CD4-positive, alpha-beta T cell treated with Interleukin-12 subunit alpha and Interleukin-12 subunit beta, for 1 hour (primary cell): ENCODE measurements at places on chromosomes 16 and 17.
A peak's percentile ranks its signal among the peaks of the same experiment; 100 is the strongest.

GRCh38 chr17:58161566-58161965 is 5.2 kb upstream of the OR4D2 start:
- no peak for DNase-seq

GRCh38 chr16:84234321-84235241 is 5.2 kb downstream of the KCNG4 start:
- DNase-seq, result no peak

DNA sequence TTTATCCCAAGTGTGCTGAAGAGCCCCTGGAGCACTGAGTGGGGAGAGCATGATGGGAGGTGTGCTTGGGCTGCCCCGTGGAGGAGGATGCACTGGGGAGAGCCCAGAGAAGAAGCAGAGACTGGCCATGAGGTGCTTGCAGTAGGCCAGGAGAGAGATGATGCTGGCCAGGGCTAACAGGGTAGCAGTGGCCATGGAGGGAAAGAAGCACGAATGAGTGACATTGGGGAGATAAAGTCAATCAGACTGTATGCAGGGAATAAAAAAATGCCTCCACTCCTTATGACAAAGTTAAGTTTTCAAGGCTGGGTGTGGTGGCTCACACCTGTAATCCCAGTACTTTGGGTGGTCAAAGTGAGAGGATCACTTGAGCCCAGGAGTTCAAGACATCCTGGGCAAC is 5.4 kb upstream of the TMEM220 start:
- no peak for DNase-seq

- peak; percentile 57 for DNase-seq
Measured at GRCh38 chr17:27630607-27631410, at the start of gene LGALS9. Gene LGALS9, plus strand, starts transcription at chr17:27631188. Its CDS starts 78 bp downstream, at chr17:27631266.

DNA sequence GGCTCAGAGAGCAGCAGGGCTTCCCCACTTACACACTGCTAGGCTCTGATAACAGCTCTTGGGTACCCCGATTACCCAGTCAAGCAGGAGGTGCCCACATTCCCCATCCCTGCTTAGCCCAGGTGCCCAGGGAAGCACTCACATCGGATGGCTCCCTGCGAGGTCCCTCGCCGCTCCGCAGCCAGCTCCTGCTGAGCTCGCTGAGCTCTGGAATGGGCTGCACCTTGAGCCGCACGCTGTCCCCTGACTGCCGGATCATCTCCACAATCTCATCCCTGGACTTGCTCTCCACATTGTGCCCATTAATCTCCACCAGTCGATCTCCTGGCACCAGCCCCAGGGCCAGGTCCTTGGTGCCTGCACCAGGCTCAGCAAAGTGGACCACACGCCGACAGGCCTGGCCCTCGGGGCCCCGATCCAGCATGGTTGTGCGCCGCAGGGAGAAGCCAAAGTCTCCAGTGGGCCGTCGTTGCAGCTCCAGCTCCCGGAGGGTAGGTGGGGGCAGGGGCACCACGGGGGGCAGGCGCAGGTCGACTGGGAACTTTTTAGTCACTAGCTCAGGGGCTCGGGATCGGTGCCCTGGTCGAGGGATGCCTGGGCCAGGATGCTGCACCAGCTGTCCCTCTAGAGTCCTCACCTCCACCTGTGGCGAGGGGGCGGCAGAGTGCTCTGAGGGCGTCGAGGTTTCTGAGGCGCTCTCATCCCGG is 14.2 kb downstream of the MYO18A start:
- DNase-seq, result no peak

- DNase-seq, result no peak
Measured at GRCh38 chr16:56801762-56802161, 63.2 kb upstream of the SLC12A3 start.

DNA sequence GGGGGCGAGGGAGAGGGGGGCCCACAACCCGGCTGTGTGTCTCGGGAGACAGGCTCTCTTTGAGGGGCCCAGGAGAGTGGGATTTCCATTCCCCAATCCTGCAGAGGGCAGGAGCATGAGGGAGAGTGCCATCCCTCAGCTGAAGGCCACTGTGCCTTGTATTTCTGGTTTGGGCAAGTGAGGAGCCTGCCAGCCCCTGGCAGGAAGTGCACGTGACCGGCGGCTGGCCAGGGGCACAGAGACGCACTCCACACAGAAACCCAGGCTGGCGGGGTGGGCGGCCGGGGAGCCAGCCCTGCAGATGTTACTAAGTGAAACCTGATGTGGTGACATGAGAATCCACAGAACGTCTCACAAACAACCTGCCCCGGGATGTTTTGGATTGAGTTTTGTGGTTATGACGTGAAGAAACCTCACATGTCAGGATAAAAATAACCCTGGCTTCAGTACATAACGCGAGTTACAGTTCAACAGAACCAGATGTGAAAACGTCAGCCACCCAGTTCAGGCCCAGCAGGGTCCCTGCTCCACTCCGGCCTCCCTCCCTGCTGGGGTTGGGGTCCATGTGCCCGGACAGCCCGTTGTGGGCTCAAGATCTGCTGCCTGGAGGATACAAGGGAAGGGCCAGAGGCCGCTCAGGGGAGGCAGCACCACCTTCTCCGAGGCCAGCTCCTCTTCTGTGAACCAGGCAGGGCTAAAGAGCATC is 51.7 kb upstream of the MTSS2 start:
- peak; percentile 71 for DNase-seq

DNA sequence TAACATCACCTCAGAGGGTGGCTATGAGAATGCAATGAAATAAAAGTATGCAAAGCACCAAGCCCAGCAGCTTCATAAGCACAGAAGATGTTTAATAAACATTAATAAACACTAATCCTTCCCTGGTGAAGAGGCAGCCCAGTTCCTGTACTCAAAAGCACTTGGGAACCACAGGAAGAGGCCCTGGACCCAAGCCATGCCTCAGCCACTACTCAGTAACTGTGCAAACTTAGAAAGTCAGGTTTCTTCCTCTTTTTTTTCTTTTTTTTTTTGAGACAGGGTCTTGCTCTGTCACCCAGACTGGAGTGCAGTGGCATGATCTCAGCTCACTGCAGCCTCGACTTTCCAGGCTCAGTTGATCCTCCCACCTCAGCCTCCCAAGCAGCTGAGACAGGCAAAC is 5.3 kb downstream of the ARHGAP17 start:
- no peak for DNase-seq

GRCh38 chr16:31050280-31051030 is 17.1 kb downstream of the STX4 start:
- no peak for DNase-seq

DNA sequence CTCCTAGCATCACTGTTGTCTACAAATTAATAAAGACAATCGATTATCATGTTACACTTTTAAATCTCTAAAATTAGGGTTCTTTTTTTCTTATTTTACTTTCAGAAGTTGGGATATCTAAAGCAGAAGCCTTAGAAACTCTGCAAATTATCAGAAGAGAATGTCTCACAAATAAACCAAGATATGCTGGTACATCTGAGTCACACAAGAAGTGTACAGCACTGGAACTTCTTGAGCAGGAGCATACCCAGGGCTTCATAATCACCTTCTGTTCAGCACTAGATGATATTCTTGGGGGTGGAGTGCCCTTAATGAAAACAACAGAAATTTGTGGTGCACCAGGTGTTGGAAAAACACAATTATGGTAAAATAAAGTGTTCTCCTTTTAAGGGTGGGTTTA is 2.4 kb downstream of the RAD51C start:
- DNase-seq, result no peak

DNA sequence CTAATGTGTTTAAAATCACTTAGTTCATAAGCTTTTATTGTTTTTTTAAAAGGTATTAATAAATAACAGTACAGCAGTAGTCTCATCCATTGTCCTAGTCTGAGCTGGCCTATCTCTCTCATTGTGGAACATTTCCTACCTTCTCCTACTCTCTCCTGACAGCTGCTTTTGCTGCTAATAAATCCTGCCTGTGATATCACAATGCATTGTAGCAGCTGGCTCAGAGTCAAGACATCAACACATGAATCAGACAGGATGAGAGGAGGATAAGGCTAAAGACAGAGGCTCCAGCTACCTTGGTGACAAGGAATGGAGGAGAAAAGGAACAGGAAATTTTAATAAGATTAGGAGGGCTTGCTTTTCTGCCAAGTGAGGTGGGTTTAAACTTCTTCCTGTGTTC is 626.1 kb downstream of the HS3ST4 start:
- DNase-seq, result no peak

DNA sequence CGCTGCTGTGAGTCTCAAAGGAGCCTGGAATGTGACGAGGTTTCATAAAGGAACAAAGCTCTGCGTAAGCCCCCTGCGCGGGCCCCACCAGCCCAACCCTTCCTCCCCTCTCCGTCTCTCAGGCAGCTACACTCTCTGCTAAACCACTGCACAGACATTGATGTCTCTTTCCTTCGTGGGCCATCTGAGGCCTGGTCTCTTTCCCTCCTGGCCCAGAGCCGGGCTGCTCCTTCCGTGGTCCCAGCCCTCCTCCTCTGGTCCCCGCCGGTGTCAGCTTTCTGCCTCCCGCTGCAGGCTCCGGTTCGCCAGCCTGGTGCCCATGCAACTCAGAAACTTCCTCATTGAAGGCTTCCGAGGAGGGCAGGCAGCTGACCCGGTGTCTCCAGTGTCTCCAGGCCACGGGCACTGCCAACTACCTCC is 7.4 kb downstream of the SCARF1 start:
- DNase-seq, result no peak

- DNase-seq, result no peak
Measured at GRCh38 chr17:43528319-43528987, 17.7 kb downstream of the ETV4 start.

DNA sequence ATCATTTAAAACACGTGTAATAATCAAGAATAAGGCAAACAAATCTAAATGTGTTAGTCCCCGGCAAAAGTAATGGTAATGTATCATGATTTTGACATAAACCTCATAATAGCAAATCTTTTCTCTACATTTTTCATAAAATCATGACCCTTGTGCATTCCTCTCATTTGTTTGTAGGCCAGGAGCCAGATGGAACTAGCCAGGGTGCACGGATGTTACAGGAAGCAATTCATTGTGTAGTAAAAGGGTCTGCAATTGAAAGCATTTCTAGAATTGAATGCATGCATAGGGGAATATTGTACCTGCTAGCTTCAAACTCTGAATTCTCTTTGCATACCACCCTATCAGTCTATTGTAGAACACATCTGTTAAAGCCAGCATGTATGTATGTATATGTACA is 66.6 kb downstream of the CNTNAP4 start:
- no peak for DNase-seq

GRCh38 chr16:77833921-77834634 is 45.7 kb downstream of the VAT1L start:
- DNase-seq, result no peak

- DNase-seq, result no peak
Measured at GRCh38 chr16:63216696-63217423, 1180.6 kb upstream of the CDH8 start.

DNA sequence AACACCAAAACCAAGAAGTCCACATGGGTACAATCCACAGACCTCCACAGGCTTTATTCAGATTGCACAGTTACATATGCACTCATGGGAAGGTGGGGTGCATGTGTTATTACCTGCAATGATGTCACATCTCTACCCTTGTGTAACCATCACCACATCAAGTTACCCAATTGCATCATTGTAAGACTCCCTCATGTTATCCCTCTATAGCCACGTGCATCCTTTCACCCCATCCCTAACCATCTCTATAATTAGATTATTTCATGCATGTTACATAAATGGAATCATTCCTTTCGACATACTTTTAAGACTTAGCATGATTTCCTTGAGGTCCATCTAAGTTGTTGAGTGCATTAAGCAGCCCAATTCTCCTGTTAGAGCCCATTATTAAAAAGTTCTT is 408.2 kb upstream of the C16orf82 start:
- no peak for DNase-seq

DNA sequence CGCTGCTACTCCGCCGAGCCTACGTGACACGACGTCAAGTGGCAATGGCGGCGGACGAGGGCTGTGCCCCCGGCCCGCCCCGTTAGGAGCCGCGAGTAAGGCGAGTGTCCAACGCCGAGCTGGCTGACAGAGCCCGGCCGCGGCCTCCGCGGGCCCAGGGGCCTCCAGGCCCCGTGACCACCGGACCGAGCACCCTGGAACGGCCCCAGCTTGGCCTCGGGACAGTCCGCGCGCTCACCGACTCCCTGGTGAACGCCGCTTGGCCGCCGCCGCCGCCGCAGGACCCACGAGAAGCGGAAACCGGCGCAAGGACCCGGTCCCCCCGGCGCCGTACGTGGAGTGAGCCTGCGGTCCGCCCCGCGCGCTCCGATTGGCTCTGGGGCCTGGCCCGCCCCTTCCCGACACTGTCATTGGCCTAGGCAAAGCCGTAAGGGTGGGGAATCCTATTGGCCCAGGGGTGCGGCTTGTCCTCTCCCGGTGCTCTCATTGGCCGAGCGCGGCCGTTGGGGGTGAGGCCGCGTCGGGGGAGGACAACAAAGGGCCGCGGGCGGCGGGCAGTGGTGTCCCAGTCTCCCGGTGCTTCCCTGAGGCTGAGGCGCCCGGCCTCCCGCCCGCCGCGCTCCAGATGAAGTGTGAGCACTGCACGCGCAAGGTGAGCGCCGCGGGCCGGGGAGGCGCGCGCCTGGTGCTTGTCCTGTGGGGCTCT is at the start of gene NARF:
Gene NARF, plus strand, starts transcription at position 563 of the 706 bp plus-strand sequence. Its CDS starts 63 bp downstream, at position 626.
- peak; percentile 96 for DNase-seq

GRCh38 chr17:70405492-70406220 is 236.3 kb downstream of the KCNJ2 start:
- DNase-seq, result no peak

- no peak for DNase-seq
Measured at GRCh38 chr17:63546308-63547082, 3.8 kb upstream of the DCAF7 start.

- no peak for DNase-seq
Measured at GRCh38 chr16:49459953-49460735, 86.5 kb downstream of the C16orf78 start.

DNA sequence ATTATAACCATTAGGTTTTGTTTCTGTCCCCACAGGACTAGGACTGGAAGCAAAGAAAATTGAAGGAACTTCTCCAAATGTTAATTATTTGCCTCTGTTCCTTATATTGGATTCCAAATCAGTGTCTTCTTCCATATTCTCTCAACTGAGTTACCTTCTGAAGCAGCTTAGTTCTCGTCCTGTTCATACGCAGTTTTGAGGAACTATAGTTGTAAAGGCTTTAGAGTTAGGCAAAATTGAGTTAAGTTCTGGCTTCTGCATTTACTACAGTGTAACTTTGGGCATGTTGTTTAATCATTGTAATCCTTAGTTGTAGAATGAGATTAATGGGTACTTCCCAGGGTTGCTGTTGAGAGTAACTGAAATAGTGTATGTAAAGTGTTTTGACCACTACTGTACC is 11.2 kb downstream of the CBFB start:
- no peak for DNase-seq

DNA sequence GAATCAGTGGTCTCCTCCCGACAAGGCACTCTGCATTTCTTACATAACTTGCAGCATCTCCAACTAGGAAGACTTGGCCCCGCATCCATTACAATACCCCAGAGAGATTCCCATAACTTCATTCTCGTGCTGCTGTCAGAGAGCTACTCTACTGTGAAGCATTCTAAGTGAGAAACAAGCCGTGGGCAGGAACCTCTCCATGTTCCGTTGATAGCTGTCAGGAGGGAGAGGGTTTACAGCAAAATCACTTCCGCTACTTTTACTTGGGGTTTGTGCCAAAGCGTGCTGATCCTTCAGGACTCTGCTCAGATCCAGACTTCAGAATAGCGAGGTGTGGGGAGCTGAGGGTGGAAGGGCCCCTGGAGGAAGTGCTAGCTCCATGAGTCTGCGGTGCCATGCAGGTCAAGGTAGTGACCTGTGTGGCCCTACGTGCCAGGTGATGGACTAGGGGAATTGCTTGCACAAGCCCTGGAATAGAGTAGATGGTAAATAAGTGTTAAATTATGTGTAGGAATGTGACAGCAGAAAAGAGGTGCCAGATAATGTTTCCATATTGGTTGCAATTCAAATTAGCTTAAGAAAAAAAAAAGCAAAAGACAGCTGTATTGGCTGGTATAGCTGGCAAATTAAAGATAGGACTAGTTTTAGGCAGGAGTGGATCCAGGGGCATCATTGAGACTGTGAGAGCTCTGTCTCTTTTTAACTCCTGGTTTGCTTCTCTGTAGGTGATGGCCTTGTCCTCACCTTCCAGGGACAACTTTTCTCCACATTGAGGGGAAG is 358.5 kb upstream of the ERCC4 start:
- DNase-seq, result no peak
